Nephron progenitor cell (in vitro differentiated cells): ENCODE measurements at places on chromosomes 4 and X.

DNA sequence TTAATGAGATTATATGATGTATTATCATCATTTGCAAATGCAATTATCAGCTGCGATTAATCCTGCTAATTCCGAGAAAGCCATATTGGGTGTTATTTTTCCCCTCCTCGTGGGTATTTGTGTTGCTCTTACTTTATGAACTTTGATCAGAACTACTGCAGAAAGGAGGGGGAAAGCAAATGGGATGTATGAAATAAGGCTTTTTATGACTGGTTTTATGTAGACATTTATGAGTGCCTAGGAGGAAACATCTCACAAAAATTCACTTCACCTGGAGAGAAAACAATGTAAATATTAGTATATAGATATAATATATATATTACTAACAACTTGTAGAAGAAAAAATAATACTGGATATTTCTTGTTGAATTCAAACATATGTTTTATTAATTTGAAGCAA is 214.4 kb downstream of the TEX13A start:
- DNase-seq, result no peak

- no peak for DNase-seq
Measured at GRCh38 chr4:26298198-26298947, 22.4 kb upstream of the RBPJ start.

- no peak for DNase-seq
Measured at GRCh38 chr4:106652095-106652494, 283.5 kb upstream of the GIMD1 start.

DNA sequence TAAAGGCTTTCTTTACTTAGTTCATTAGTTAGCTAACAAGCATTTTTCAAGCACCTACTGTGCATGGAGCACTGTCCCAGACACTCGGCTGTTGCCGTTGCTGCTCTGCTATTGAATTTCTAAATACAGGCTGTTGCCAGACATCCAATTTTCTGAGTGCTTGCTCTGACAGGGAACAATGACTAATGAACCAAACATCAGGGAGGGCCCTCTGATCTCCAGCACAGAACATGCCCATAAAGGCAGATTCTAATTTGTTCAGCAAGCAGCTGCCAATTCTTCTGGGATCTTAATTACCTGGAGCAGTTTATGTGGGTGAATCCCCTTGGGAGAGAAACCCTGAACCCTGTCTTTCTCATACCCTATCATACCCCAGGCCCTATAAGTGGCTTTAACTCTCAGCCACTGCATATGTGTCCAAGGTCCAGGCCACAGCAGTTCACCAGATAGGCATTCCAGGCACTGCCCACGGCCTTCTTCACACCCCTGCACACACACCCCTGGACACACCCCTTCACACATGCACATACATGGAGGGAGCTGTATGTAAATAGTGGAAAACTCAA is 27.9 kb downstream of the TSC22D3 start:
- no peak for DNase-seq

- DNase-seq, result peak; percentile 39
Measured at GRCh38 chr4:81405900-81406401, 65.8 kb downstream of the RASGEF1B start.

DNA sequence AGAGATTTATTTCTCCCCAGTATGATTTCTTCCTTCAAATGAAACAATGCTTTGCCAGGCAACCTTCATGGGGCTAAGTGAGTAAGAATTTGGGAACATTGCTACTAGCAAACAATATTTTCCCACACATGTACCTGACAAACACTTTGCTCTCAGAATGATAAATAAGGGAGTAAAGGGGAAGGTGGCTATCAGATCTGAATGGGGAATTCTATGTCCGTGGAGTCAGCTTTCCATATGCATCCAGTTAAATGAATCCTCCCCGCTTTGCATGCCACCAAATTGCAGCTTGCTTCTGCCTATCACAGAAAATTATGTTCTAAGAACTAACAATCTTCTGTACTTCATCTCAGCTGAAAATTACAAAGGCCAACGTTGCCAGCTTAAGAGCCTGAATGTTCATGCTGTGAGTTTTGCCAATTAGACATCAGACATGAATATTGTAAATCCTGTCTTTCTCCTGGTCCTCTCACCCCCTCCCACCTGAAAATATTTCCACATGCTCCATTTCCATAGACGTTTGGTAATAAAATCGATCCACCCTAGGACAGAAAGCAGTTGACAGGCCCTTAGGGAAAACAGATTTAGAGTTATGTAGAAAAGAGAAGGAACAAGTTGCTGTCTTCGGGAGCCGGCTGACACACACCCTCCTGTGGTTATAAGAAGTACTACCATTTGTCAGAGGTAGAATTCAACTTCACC is 6.3 kb downstream of the MEPE start:
- peak; percentile 27 for DNase-seq

- no peak for DNase-seq
Measured at GRCh38 chr4:146545102-146545501, 23.4 kb upstream of the SLC10A7 start.

DNA sequence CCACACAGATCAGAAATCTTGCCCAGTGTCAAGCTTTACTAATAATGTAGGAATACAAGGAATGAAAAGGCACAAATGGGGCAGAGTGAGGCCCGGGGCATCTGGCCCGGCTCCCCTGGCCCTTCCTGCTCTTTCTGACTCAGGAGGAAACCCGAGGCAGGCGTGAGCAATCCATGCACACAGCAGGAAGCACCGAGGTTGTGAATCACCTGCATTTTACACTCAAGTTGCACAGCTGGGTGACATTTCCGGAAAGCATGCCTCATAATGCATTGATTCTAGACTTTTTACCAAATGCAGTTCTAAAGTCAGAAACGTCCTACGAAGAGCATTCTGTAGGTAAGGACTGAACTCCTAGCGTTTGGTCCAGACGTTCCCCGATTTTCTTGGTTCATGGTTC is 38.9 kb downstream of the PRIMPOL start:
- no peak for DNase-seq

GRCh38 chr4:158157412-158157811 is 15.4 kb downstream of the GASK1B start:
- DNase-seq, result no peak

GRCh38 chr4:48986654-48987164 is 634 bp downstream of the CWH43 start:
- no peak for DNase-seq

DNA sequence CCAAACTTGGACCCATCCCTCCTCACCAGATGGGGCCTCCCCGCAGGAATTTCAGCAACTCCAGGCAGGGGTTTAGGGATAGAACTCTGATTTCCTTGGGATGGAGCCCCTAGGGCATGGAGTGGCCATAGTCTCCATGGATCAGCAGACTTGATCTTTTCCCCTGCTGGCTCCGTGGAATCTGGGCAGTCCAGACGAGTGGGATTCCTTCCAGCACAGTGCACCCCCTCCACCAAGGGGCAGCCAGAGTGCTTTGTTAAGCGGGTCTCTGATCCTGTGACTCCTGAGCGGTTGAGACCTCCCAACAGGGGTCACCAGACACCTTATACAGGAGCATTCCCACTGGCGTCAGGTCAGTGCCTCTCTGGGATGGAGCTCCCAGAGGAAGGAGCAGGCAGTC is 40.4 kb downstream of the ENPP6 start:
- DNase-seq, result no peak

GRCh38 chrX:24210190-24210589 is 60.7 kb downstream of the ZFX start:
- DNase-seq, result no peak
